ENCODE measurements at places on chromosomes 2 and 18.

DNA sequence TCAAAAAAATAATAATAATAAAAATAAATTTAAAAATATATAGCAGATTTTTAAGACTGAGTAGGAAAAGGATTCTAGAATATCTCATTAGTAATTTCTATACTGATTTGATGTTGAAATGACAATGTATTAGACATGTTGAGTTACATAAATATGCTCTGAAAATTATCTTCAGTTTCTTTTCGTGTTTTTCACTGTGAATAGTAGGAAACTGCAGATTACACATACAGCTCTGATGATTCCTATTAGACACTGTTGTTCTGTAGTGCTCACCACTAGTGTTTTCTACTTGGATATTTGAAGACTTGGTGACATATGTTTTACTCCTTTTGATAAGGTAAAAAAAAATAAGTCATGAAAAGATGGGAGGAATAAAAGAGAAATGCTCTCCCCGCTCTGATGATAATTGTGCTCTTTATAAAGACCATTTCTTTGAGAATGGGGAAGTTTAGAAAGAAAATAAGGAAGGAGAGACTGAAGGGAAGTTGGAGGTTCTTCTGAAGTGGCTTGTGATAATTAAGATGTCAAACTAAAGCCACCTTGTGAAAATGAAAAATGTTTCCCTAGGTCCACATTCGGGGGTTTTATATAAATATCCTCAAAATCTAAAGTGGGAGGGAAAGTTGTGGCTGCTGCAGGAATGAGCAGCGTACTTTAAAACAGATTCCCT is 52.9 kb downstream of the SLC9A2 start:
- no peak for DNase-seq
- no peaks in the 10 kb centered on the region for H3K4me1 ChIP-seq
- no peaks in the 10 kb centered on the region for H3K27me3 ChIP-seq
- no peak overlapping the region for H3K27ac ChIP-seq
- no peaks in the 10 kb centered on the region for H3K36me3 ChIP-seq
- H3K4me3 ChIP-seq, result no peak overlapping the region

GRCh38 chr2:167103028-167103756 is 214.9 kb downstream of the XIRP2 start:
- no peaks in the 10 kb centered on the region for H3K27me3 ChIP-seq
- H3K27ac ChIP-seq, result no peak overlapping the region
- H3K4me1 ChIP-seq, result no peaks in the 10 kb centered on the region
- no peak for DNase-seq
- no peaks in the 10 kb centered on the region for H3K36me3 ChIP-seq

- H3K4me3 ChIP-seq, result no peak overlapping the region
- no peak for DNase-seq
- H3K36me3 ChIP-seq, result no peaks in the 10 kb centered on the region
- no peaks in the 10 kb centered on the region for H3K27me3 ChIP-seq
- no peaks in the 10 kb centered on the region for H3K4me1 ChIP-seq
- no peak overlapping the region for H3K27ac ChIP-seq
Measured at GRCh38 chr18:55235094-55235461, 275.8 kb upstream of the CCDC68 start.

DNA sequence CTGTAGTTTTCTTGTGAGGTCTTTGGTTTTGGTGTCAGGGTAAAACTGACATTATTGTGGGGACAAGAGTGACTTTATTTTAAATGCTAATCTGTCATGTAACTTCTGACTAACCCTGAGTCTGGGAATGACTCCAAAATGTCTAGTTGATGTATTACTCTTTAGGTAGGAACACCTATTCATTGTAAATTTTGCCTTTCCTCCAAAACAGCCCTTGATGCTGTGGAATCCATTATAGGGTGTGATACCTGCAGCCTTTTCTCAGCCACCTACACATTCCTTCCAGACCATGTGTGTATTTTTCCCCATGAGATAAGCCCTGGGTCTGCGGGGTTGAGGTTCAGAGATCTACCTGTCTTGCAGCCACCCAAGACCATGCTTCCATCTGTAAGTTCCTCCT is 4.1 kb upstream of the PRR30 start:
- H3K4me3 ChIP-seq, result no peak overlapping the region
- DNase-seq, result no peak
- H3K4me1 ChIP-seq, result no peaks in the 10 kb centered on the region
- no peaks in the 10 kb centered on the region for H3K27me3 ChIP-seq
- H3K27ac ChIP-seq, result no peak overlapping the region
- H3K36me3 ChIP-seq, result no peaks in the 10 kb centered on the region

DNA sequence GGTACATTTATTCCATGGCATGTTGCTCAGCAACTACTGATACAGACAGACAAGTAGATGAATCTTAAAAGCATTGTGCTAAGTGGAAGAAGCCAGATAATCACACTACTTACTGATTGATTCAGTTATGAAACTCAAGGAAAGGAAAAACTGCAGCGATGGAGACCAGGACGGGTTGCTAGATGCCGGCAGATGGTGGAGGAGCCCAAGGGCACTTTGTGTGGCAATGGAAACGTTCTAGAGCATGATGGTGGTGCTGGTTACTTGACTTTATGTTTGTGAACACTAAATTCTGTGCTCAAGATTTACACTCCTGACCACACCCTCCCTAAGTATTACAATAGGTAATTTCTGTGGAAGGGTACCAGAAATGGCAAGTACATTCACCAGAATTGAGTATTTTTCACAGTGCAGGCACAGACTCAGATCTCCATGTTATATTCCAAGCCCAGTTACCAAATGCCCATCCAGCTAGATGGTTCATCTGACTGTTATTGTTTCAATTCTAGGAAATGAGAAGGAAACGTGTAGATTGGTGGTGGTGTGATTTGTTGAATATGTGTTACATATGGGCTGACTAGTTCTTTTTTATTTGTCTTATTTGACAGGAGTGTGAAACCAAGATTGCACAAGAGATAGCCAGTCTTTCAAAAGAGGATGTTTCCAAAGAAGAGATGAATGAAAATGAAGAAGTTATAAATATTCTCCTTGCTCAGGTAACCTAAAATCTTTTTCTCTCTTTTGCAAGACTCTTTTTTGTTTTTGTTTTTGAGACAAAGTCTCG is 55.1 kb downstream of the RALBP1 start:
- no peak for DNase-seq
- H3K4me1 ChIP-seq, result no peaks in the 10 kb centered on the region
- no peak overlapping the region for H3K27ac ChIP-seq
- no peaks in the 10 kb centered on the region for H3K27me3 ChIP-seq
- peaks cover 41% of the 10 kb centered on the region for H3K36me3 ChIP-seq

Data from effector memory CD4-positive, alpha-beta T cell (primary cell).